Esophagus squamous epithelium (tissue), 5 donors: ENCODE measurements at places on chromosomes 11 and 22. TPM values are rescaled to one million over a fixed set of nuclear protein-coding genes. Genes with fewer than 3 reads are reported as not detected.
A peak's percentile ranks its signal among the peaks of the same experiment; 100 is the strongest.

GRCh38 chr11:73152861-73153483, 10.9 kb upstream of the FCHSD2 start:
- DNase-seq = no peak

DNA sequence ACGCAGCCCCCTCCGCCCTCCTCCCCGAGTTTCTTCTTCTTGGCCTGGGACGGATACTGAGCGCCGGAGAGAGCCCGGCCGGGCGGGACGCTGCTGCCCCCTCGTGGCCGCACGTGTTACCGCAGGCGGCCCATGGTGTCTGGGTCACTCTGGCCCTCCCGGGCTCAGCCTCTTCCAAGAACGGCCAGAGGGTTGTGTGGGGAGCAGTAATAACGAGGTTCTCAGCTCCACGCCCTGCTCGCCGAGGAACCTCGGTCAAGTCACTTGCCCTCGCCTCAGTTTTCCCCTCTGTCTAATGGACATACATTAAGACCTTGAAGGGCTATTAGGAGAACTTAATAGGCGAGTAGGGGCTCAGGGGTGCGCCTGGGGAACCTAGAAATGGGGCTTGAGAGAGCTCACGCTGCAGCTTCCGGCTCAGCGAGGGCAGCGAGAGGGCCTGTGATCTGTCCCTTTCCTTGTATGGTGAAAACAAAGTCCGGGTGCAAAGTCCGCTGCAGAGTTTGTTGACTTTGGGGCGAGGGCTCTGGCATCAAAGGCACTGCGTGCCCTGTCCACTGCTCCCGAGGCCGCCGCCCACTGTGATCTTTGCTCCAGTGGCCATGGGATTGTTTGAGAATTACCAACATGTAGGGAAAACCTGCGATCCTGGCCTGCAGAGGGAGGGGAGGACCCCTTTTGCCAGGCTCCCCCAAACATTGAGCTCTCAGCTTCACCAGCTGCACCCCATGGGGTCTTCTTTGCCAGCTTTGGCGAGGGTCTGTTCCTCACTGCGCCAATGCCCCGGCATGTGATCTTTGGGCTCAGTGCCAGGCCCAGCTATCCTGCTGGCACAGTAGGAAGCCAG, 14.4 kb upstream of the LRP5 start:
- peak; percentile 22 for DNase-seq

- DNase-seq = no peak
Observed at GRCh38 chr22:24728790-24729637, 45.5 kb downstream of the PIWIL3 start.

DNA sequence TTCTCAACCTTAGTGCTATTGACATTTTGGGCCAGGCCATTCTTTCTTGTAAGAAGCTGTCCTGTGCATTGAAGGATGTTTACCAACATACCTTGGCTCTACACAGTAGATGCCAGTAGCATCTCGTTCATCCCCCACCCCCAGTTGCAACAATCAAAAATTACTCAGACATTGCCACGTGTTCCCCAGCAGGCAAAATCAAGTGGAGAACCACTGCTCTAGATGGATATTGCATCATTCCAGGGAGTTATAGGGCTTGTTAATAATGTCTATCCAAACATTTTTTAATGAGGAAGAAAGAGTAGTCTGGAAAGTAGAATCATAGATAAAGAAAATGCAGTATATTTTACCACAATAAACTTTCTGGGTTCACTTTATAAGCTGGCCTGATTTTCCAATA, 64.1 kb downstream of the PRMT3 start:
- DNase-seq = no peak

- DNase-seq = no peak
Observed at GRCh38 chr11:9206496-9206895, 58.7 kb downstream of the DENND5A start.

DNA sequence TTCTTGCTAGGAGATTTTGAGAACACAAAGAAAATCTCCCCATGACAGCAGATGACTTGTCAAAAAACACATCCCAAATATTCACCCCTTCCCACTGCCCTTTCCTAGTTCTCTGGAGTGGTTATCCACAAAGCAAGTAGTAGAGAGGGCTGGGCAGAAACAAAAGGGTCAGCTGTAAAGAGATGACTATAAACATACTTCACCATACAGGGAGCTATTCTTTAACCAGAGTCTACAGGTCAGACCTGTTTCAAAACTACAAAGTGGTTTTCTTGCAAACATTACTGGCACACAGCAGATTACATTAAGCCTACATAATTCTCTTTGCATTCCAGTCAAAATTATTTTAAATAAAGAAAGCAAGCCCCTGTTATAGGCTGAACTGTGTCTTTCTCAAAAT, 47.7 kb upstream of the NFRKB start:
- DNase-seq = no peak

DNA sequence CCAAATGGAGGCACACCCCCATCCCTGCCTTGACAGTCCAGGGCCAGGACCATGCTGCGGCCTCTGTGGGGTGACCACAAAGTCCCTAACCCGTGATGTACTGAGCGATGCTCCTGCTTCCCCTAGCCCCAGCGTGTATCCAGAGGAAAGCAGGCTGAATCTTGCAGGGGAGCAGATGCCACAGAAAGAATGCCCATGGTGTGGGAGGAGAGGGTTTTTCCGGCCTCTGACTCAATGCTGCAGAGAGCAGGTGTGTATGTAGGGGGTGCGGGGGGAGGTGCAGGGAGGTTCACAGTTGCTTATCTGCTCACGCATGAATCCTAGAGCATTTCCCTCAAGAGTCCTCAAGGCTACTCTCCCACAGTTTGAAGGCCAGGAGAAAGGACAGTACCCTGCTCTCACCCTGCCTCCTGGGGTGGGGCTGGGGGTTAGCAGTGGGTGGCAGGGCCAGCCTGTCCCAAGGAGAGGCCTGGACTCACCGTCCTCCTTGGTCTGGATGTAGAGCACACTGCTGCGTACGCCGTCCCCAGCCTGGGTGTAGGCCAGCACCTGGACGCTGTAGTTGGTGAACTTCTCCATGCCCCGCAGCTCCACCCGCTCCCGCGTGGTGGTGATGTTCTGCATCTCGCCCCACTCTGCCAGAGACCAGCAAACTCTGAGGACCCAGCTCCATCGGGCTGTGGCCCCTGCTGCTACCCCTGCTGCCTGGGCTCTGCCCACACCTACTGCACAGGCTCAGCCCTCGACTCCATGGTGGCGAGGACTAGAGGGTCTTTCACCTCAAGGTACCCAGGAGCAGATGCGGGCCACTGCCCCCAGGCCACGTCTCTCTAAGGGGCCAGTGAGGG, 130.8 kb downstream of the CEP164 start:
- DNase-seq = no peak

Gene MPZL2
- 327 TPM for total RNA-seq

Gene PANX2
- 2.5 TPM for total RNA-seq

Gene TUB
- 2.9 TPM for total RNA-seq

Gene OR52I1
- total RNA-seq = not detected

Gene SCGB1D1
- total RNA-seq = not detected
